H7 (cell line): ENCODE measurements at places on chromosomes 7 and 10. TPM values are rescaled to one million over a fixed set of nuclear protein-coding genes. Genes with fewer than 3 reads are reported as not detected.

The PSD gene
- 5.2 and 6.1 TPM in 2 replicates for total RNA-seq

The SLC4A2 gene
- total RNA-seq = 85.7 and 105 TPM in 2 replicates

The LIMK1 gene
- total RNA-seq = 99.4 and 108 TPM in 2 replicates

The ENTPD1 gene
- 0.42 and 0.92 TPM in 2 replicates for total RNA-seq

The SLC18A3 gene
- not detected in 2 replicates for total RNA-seq

The RBP3 gene
- not detected in 2 replicates for total RNA-seq

The LRRD1 gene
- total RNA-seq = not detected in 2 replicates

The SYNPO2L gene
- 0.11 TPM in 1 of 2 replicates, not detected in the other for total RNA-seq

The SFMBT2 gene
- 1.8 and 3.5 TPM in 2 replicates for total RNA-seq

The CADPS2 gene
- 5.9 and 6.9 TPM in 2 replicates for total RNA-seq
